ENCODE measurements at places on chromosomes 6 and 20. TPM values are rescaled to one million over a fixed set of nuclear protein-coding genes. Genes with fewer than 3 reads are reported as not detected.

The TENT5A gene
- total RNA-seq, result 1.0 TPM

The CNKSR3 gene
- total RNA-seq, result 4.7 TPM

The JAG1 gene
- 43.2 TPM for total RNA-seq

The C20orf144 gene
- 0.19 TPM for total RNA-seq

The PPP1R14C gene
- total RNA-seq, result 1.7 TPM

The DPPA5 gene
- not detected for total RNA-seq

The BCAS1 gene
- 0.42 TPM for total RNA-seq

The FLOT1 gene
- total RNA-seq, result 109 TPM

The CFAP61 gene
- 0.34 TPM for total RNA-seq

The MOG gene
- total RNA-seq, result not detected

The CDH4 gene
- 6.2 TPM for total RNA-seq

The SASH1 gene
- 2.4 TPM for total RNA-seq

The MCCD1 gene
- not detected for total RNA-seq

The SUMO4 gene
- not detected for total RNA-seq

The MUC21 gene
- total RNA-seq, result not detected

The PPP1R18 gene
- total RNA-seq, result 47.9 TPM

The DLL1 gene
- total RNA-seq, result 0.21 TPM

The PRDM13 gene
- 0.45 TPM for total RNA-seq

The MAPK13 gene
- 1.1 TPM for total RNA-seq

The SLC17A1 gene
- total RNA-seq, result 0.14 TPM

The BEND6 gene
- 1.8 TPM for total RNA-seq

The NKX2-2 gene
- not detected for total RNA-seq

The ZNF292 gene
- total RNA-seq, result 2.7 TPM

The GPX5 gene
- total RNA-seq, result not detected

The SOX18 gene
- 1.4 TPM for total RNA-seq

The USP49 gene
- total RNA-seq, result 1.2 TPM
